Activated naive CD8-positive, alpha-beta T cell treated with anti-CD3 and anti-CD28 coated beads, Interleukin-2, amount 50 U/mL, for 16 hours (primary cell): ENCODE measurements at places on chromosomes 1 and 21.

GRCh38 chr1:48831120-48831978 lies 54.7 kb upstream of the BEND5 start:
- no peak for DNase-seq

DNA sequence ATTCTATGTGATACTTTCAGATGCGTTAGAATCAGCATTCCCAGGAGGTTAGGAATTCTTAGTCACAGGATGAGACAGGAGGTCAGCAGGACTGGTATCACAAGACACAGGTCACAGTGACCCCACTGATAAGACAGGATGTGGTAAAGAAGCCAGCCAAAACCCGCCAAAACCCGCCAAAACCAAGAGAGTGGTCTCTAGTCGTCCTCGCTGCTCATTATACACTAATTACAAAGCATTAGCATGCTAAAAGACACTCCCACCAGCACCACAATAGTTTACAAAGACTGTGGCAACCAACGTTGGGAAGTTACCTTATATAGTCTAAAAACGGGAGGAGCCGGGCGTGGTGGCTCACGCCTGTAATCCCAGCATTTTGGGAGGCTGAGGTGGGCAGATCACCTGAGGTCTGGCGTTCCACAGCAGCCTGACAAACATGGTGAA lies 13.9 kb upstream of the ACTA1 start:
- DNase-seq = no peak

DNA sequence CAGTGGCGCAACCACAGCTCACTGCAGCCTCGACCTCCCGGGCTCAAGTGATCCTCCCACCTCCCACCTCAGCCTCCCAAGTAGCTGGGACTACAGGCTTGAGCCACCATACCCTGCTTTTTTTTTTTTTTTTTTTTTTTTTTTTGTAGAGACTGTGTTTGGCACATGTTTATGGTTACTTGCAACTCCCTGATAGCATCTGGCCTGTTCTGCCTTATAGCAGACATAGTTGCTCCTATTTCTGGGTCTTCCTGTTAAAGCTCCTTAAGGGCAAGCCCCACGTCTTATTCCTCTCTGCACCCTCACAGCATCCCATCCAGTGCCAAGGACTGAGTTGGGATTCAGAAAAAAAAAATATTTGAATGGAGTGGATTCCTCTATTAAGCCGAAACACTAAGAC lies 17.1 kb upstream of the CNR2 start:
- no peak for DNase-seq

DNA sequence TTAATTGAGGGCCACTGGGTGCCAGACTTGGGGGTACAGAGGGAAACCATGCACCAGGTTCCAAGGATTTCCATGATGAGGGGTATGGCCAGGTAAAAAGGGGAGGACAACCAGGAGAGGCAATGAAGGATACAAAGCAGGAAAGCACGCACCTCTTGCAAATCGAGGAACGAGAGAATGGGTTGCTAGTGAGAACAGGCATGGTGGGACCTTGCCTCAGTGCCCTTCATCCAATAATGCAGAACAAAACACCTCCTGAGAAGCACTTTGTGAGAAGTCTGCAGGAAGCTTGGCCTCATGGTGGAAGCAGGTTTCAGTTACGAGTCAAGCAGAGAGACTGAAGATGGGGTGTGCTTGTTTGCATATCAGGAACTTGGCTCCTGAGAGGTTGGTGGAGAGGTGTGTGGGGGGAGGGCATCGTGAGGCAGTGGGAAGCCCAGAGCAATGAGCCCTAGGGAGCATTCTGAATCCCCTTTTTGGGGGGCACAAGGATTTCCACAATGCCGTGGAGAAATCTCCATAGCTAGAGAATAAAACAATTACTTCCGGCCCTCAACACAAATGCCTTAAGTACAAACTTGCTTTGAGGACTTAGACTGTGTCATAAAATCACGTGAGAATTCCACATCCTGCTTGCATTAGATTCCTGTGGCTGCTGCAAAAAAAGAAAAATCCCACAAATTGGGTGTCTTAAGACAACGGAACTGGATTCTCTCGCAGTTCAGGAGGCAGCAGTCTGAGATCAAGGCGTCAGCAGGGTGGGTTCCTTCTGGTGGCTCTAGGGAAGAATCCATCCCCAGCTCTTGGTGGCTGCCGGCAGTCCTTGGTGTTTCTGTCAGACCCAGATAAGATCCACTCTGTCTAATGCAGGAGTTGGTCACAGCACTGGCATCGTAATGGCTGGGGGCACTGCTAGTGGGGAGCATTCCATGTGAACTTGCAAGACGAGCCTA lies 54.9 kb upstream of the BACE2 start:
- DNase-seq = no peak
